ENCODE measurements at places on chromosomes 16 and 17.

DNA sequence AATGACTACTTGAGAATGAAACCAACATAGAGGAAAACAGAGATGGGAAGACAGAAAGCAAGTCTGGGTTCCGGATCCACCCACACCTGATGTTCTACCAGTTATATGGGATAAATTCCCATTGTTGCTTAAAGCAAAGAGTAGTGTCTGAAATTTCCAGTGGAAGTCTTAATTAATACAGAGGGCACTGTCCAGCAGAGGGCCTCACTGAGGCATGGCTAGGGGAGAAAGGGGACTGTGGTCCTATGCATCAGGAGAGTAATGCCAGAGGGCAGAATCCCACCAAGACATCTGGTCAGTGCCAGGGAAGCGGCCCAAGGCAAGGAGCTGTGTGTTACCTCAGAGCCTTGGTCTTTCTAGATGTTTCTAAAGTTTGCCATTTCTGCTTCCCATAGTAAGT lies 7.5 kb upstream of the UMOD start:
- no peak for DNase-seq

- DNase-seq: no peak
Measured at GRCh38 chr17:58153046-58153445, 4.9 kb downstream of the OR4D1 start.

DNA sequence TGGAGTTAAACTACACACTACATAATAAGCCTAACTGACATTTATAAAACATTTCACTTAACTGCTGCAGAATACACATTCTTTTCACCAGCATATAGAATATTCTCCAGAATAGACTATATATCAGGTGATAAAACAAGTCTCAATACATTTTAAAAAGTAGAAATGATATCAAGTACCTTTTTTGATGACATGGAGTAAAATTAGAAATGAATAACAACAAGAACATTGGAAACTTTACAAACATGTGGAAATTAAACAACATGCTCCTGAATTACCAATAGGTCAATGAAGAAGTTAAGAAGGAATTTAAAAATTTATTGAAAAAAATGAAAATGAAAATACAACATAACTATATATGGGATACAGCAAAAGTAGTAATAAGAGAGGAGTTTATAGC lies 47.5 kb upstream of the CES5A start:
- DNase-seq: no peak

- peak; percentile 57 for DNase-seq
Measured at GRCh38 chr17:81043725-81044427, 8.9 kb downstream of the BAIAP2 start.

DNA sequence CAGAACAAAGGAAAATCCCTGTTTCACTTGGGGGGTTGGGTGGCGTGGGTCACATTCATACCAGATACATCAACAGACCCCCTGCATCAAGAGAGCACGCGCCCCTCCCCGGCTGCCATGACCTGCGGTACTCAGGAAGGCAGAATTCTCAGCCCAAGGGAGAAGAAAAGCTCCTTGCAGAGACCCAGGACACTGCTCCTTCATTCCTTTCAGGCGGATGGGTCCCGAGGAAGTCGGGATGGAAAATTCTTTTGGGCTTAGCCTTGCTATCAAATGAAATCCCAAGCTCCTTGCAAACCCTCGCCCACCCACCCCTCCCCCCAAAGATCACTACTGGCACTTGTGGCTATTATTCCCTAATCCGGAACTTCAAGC lies 40.6 kb downstream of the HIC1 start:
- DNase-seq: no peak

GRCh38 chr17:51144266-51145022 lies 8.9 kb upstream of the NME1 start:
- DNase-seq: no peak

GRCh38 chr17:81870981-81871386 lies at the start of gene ARHGDIA:
ARHGDIA (minus strand) TSS chr17:81871337; CDS start chr17:81869930, 1,407 bp downstream.
- DNase-seq: no peak

- DNase-seq: no peak
Measured at GRCh38 chr17:8766731-8767130, 8.4 kb upstream of the SPDYE4 start.

- peak; percentile 58 for DNase-seq
Measured at GRCh38 chr17:27654654-27655524, 23.9 kb downstream of the LGALS9 start.

- DNase-seq: peak; percentile 92
Measured at GRCh38 chr16:66899945-66900710, 18.6 kb downstream of the CDH16 start.

DNA sequence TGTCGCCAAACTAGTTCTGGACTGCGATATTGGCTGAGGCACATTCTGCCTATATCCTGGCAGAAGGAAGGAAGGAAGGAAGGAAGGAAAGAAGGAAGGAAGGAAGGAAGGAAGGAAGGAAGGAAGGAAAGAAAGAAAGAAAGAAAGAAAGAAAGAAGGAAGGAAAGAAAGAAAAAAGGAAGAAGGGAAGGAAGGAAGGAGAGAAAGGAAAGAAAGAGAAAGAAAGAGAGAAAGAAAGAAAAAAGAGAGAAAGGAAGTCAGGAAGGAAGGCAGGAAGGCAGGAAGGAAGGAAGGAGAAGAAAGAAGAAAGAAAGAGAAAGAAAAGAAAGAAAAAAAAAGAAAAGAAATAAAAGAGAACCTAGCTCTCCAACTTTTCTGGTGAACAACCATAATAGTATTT lies 587.1 kb downstream of the RBFOX1 start:
- no peak for DNase-seq

- DNase-seq: no peak
Measured at GRCh38 chr17:34725008-34725407, 145.6 kb downstream of the TMEM132E start.

DNA sequence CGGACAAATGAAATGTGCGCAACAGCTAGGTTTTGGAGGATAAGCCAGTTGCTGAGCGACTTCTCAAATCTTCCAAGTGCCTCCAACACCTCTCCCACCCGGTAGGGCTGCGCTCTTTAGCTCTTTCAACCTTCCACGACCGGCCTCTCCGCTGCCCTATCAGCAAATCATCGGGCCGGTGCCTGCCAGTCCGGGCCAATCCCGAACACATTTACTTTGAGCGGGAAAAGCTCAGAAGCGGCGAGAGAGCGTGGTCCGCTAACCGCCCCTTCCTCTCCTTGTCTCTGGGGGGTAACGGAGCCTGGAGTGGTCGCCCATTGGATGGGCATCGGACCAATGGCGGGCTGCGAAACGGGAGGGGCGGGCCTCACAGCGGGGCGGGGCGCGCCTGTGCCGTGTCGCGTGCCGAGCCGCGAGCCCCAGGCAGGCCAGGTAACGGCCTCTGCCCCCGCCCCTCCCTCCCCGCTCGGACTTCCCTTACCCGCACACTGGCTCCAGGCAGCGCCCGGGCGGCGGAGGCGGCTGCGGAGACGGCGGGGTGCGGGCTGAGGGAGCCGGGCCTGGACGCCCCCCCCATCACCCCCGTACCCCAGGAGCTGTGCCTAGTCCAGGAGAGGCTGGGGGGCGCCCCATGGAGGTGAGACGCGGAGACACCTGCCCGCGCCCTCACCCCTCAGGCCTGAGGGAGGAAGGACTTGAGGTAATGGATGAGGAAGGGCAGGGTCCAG lies at the start of gene MEIOC:
Gene MEIOC, plus strand, starts transcription at position 486 of the 728 bp plus-strand sequence. Its CDS starts 146 bp downstream, at position 632.
- peak; percentile 5 for DNase-seq

- DNase-seq: peak; percentile 13
Measured at GRCh38 chr17:75191584-75191983, 8.8 kb upstream of the SUMO2 start.

- DNase-seq: no peak
Measured at GRCh38 chr16:12096828-12097522, 120.4 kb downstream of the SNX29 start.

- DNase-seq: no peak
Measured at GRCh38 chr16:16790597-16790996, 411.7 kb downstream of the NPIPA7 start.

DNA sequence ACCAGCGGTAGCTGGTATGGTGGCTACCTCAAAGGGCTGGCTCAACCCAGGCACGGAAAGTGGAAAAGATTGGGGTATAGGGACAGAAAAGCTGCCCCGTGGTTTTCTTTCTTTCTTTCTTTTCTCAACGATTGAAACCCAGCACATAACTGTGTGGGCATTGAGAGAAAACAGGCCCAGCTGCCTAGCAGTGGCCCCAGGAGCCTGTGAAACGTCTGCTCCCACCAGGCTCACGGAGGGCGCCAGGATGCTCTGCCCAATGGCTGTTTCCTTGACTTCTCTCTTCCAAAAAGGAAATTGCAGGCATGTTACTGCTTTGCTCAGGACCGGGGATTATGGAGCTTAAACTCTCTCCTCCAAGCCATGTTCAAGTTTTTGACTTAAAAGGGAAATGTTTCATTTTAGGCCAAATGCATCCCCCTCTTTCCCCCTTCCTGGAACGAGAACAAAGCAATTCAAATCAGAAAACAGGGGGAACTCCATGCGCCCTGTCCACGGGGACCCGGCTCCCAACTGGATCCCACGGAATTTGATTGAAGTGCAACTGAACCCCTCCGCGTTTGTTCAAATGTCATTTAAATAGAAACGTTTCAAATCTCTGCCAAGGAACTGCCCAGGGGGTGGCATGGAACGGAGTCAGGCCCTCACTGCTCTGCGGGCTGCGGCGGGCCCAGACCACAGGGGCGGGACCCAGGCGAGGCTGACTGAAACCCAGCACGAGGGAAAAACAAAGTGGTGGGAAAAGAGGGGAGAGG lies 133.5 kb downstream of the RGS9 start:
- DNase-seq: no peak

GRCh38 chr16:85103114-85104079 lies 8.9 kb downstream of the CIBAR2 start:
- peak; percentile 64 for DNase-seq

GRCh38 chr16:1914084-1914608 lies 4.1 kb downstream of the HS3ST6 start:
- no peak for DNase-seq

GRCh38 chr17:35373984-35374765 lies 754 bp upstream of the SLFN11 start:
- peak; percentile 29 for DNase-seq

DNA sequence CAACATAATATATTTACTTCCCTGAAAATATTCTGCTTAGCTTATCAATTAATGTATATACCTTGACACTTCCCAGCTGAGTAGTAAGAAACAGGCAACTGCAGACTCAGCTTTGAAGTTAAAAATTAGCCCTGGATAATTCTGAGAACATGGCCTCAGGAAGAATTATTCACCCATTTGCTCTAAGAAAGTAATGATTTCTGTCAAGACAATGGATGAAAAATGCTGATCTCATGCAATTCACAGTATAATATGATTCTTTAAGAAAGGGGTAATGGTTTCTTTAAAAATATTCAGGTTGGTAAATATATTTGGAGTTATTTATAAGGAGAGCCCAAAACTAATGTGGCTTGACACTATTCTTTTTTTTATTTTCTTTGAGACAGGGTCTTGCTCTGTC lies 88.8 kb downstream of the CACNG1 start:
- DNase-seq: no peak

- DNase-seq: peak; percentile 86
Measured at GRCh38 chr17:66957951-66958579, 6.4 kb upstream of the CACNG4 start.

- DNase-seq: no peak
Measured at GRCh38 chr16:23058576-23058975, 90.7 kb downstream of the USP31 start.

- peak; percentile 43 for DNase-seq
Measured at GRCh38 chr16:65061935-65062518, 59.8 kb downstream of the CDH11 start.

DNA sequence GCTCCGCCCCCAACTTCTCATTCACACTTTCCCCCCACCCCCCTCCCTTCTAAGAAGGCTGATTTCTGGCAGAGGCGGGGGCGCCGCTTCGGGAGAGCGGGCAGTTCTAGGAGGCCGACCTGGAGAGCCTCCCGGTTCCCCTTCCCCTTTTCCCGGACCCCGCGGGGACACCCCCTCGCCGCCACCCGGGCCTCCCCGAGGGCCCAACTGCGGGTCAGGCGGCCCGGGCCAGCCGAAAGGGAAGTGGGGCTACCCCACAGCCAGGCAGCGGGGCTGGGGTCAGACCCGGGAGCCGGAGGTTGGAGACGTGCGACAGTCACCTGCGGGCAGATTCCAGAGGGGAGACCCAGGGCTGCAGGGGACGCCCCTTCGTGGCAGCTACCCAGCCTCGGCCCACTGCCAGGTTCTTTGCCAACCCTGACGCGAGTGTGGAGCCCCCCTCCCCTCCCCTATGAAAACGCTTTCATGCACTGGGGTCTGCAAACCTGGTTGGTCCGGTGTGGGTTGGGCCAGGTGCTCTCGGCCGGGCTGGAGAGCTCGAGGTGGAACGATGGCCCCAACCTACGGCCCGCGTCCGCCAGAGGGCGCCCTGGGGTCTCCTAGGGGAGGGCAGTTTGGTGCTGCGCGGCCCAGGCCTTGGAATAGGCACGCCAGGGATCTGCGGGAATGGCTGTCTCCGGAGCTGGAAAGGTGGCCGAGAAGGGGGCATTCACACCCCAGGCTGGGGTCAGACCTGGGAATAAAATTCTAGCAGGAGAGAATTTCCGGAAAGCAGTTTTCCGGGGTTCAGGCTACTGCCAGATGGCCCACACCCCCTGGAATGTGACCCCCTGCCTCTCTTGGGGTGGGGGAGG lies 721 bp upstream of the SOCS3 start:
- peak; percentile 89 for DNase-seq

GRCh38 chr17:27906623-27907022 lies 13.5 kb upstream of the LYRM9 start:
- no peak for DNase-seq

GRCh38 chr16:84105948-84106740 lies 10.6 kb downstream of the MBTPS1 start:
- DNase-seq: no peak

- peak; percentile 68 for DNase-seq
Measured at GRCh38 chr17:1490643-1491442, 1.6 kb downstream of the MYO1C start.

DNA sequence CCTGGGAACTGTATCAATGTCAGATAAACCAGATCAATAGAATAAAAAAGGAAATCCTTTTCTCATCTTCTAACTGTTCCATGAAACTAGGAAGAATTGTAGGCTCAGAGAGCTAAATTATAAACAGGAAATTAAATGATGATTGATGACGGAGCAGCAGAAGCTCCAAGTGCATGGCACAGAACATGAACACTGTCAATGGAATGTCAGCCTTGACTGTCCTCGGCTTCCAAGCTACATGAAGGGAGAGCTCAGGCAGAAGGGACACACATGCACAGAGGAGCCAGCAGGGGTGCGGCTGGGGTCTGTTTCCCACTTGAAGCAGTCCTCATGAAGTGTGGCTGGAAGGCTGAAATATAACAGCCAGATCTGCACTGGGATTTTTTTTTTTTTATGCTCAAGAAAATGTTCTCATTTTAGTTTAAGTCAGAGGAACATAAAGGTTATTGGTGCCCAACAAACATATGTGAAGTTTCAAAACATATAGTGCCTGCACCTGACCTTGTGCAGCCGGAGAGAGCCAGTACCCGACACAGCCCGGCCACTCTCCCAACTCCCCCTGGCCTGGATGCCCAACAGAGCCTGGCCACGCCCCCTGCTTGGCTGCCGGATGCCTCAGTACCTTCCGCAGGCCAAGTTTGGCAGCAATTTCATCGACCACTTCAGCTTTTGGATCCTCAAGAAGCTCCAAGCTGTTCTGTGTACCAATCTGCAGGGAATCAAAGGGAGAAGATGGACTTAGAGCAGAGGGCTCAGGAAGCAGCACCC lies 37.0 kb downstream of the NPLOC4 start:
- no peak for DNase-seq

GRCh38 chr17:22128723-22129122 lies 436.4 kb downstream of the KCNJ18 start:
- no peak for DNase-seq

GRCh38 chr16:88846088-88846487 lies 10.7 kb downstream of the GALNS start:
- DNase-seq: no peak

All from myocyte (in vitro differentiated cells).